ENCODE measurements at places on chromosomes 5 and 9.

GRCh38 chr5:133410335-133410828, 202.0 kb downstream of the FSTL4 start:
- no peak overlapping the region for H3K4me3 ChIP-seq
- DNase-seq, result no peak
- no peaks in the 10 kb centered on the region for H3K27me3 ChIP-seq
- no peaks in the 10 kb centered on the region for H3K36me3 ChIP-seq
- no peak overlapping the region for H3K27ac ChIP-seq

DNA sequence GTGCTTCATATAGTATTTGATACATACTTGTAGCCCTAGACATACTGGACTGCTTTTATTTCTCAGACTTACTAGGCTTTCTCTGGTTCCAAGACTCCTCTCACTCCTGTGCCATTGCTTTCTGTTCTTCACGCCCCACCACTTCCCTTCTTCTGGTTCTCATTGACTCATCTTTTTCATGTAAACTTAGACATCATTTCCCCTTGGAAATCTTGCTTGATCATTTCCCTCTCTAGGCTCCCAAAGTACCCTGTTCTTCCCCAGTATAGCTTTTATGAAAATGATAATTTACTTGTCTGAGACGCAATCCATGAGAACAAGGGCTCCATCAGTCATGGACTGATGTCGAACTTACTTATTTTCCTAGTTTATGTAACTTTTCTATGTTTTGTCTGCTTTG, 83.5 kb downstream of the TLR4 start:
- no peak for DNase-seq
- H3K4me3 ChIP-seq, result no peak overlapping the region
- H3K27ac ChIP-seq, result no peak overlapping the region
- no peaks in the 10 kb centered on the region for H3K36me3 ChIP-seq
- H3K27me3 ChIP-seq, result no peaks in the 10 kb centered on the region

DNA sequence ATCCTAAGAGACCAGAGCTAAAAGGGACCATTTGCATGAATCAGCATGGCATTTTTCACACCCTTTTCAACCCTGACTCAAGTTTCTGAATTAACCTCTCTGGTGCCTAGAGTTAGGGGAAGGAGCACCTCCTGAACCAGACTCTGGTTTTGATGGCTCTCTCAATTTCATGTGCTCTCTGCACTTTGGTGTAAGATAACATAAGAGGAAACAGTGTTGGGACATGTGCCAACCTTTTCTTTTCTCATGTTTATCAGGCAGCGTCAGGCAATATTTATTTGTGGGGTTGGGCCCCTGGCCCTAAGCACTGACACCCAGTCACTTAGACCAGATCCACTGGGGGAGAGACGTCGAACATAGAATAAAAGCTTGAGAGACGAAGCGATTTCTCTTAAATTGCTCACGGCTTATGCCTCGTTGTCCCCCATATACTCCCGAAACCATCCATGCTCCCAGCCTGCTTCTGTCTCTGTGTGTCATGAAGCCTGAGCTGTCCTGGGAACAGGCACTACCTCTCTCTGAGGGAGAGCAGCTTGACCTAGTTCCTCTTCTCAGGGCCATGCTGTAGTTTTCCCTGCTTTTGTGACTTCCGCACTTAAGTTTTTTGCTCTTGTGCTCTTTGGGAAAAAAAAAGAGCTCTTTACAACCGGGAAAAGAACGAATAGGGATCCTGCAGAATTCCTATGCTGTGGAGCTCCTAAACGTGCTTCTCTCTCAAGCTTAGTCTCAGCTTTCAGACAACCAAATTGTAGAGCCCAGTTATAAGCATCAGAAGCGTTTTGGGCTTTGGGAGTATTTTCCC, 195.7 kb downstream of the NR3C1 start:
- DNase-seq, result no peak
- no peak overlapping the region for H3K27ac ChIP-seq
- no peaks in the 10 kb centered on the region for H3K27me3 ChIP-seq

GRCh38 chr9:71729816-71730526, 38.3 kb downstream of the CEMIP2 start:
- H3K4me1 ChIP-seq, result no peaks in the 10 kb centered on the region
- peaks cover 2% of the 10 kb centered on the region for H3K36me3 ChIP-seq
- H3K4me3 ChIP-seq, result no peak overlapping the region
- H3K27me3 ChIP-seq, result no peaks in the 10 kb centered on the region
- DNase-seq, result no peak

GRCh38 chr5:125750861-125751186, 672.4 kb upstream of the GRAMD2B start:
- no peak for DNase-seq
- H3K4me1 ChIP-seq, result no peaks in the 10 kb centered on the region
- H3K36me3 ChIP-seq, result no peaks in the 10 kb centered on the region
- no peak overlapping the region for H3K27ac ChIP-seq
